ENCODE measurements at places on chromosomes 2 and 18.
A peak's percentile ranks its signal among the peaks of the same experiment; 100 is the strongest.

- no peak for DNase-seq
These were observed 99.5 kb downstream of the DTNA start for GRCh38 chr18:34809451-34810072.

GRCh38 chr2:3872451-3872850, 169.1 kb downstream of the DCDC2C start:
- no peak for DNase-seq

- no peak for DNase-seq
These were observed 405 bp downstream of the CASP10 start for GRCh38 chr2:201183365-201183727.

DNA sequence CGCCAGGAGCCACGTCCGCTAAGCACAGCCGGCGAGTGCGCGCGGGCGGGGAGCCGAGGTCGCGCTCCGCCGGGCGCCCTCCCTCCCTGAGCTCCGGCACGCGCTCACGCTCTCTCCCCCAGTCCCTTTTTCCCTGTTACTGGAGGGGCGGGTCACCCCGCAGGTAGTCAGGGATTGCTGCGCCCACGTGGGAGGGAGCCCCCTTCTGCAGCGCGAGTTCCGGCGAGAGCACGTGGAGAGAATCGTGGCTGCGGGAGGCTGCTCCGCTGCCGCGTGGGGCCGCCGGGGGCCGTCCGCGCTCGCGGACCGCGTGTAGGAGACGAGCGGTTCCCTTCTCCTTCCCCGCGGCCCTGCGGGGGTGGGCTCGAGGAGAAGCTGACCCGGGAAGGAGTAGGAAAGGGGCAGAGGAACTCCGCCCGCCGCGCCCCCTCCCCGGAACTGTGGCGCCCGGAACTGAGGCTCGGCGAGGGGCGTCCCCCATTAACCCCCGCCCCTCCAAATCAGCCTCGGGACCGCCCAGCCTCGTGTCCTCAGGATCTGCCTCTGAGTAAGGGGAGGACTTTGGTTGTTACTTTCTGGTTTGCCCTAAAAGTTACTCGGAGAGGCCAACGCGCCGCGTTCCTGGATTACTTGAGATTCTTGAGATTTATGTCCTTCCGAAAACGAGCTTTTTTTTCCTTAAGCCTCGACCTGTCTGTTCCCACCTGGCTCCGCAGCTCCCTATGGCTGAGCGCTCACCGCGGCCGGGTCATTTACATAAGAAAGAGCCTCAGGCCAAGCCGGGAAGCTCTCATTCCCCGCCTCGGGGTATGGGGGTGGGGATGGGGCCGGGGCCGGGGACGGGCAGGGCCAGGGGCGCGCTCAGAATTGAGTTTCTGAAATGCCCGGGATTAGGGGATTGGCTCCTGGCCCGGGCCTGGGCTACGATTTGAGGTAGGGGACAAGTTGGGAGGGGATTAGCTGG, 1.1 kb downstream of the HK2 start:
- no peak for DNase-seq

DNA sequence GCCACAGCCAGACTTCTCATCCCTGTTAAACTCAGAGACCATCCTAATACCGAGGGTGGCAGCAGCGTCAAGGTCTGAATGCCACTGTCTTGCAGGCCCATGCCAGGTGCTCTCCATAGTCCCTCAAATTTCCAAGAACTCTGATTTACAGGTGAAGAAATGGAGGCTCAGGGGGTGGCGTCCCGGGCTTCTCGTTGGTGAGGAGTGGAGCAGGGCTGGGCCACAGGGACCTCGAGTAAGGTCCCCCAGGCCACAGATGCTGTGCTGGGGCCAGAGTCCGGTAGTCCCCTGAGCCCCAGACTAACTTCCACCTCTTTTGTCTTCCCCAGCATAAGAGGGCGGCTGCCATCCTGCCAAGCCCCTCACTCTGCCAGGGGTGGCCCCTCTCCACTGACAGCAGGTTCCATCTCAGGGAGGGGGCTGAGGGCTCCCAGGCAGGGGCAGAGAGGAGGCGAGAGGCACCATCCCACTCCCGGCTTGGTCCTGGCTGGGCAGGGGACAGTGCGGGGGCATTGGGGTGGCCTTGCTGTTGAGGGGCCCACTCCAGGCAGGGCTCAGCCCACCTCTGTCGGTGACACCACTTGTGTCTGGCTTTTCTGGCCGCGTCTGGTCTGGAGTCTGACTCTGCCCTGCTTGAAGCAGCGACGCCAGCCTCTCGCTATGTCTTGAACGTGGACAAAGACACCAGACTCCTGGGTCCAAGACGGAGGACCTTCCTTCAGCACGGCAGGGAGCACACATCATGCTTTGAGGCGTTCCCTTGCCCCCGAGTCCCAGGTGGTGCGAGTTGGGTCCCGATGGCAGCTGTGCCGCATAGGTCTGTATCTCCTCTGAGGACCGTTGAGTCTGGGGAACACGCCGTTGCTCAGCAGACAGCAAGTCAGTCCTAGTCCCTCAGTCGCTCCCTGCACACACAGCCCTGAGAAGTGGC, 15.9 kb upstream of the KLHL30 start:
- no peak for DNase-seq

DNA sequence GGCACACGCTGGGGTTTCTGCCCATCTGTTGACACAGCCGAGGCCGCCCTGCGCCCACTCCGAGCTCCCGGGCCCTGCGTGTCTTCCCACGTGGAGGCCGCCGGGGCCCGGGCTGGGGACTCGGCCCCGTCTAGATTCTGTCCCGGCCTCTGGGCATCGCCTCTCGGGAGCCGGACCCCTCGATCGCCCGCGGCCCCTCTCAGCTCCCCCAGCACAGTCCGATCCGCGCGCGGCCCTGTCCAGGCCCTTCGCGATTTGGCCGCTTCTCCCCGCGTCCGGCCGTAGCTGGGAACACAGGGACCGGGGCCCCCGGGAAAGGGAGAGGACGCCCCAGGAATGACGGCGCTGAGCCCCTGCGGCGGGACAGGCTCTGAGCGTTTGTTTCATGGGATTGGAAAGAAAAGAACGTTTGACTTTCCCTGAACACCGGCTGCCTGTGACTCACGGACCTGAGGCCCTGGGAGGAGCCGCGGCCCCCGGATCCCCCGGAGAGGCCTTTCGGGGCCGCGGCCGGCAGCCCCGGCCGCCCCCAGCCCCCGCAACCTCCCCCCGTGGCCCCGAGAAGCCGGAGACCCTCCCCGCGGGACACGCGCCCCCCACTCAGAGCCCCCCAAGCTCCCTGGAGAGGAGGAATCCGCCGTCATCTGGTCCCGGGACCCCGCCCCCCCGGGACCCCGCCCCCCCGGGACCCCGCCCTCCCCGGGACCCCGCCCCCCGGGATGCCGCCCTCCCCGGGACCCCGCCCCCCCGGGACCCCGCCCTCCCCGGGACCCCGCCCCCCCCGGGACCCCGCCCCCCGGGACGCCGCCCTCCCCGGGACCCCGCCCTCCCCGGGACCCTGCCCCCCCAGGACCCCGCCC, 62.7 kb upstream of the CTDP1 start:
- no peak for DNase-seq

DNA sequence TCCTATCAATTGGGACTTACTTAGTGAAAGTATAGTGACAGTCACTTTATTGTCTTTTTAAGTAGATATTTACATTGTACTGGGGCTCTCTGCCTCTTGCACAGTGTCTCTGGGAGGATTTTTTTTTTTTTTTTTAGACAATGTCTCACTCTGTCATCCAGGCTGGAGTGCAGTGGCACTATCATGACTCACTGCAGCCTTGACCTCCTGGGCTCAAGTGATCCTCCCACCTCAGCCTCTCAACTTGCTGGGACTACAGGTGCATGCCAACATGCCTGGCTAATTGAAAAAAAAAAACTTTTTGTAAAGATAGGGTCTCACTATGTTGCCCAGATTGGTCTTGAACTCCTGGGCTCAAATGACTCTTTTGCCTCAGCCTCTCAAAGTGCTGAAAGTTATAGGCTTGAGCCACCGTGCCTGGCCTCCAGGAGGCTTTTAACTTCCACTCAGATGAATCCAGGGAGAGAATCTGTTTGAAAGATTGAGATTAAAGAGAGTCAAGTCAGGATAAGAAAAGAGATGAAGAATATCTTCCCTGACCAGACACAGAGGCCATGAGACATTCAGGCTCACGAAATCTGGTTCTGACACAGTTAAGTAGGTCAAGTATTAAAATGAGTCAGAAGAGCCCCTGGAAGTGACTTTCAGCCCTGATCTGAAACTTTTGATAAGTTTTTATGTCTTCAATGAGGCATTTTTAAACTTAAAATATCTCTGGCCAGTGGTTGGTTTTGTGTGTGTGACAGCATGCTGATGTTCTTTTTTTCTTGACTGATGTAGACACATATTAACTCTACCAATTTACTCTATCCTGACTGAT, 18.3 kb downstream of the ARHGEF33 start:
- DNase-seq, result no peak

DNA sequence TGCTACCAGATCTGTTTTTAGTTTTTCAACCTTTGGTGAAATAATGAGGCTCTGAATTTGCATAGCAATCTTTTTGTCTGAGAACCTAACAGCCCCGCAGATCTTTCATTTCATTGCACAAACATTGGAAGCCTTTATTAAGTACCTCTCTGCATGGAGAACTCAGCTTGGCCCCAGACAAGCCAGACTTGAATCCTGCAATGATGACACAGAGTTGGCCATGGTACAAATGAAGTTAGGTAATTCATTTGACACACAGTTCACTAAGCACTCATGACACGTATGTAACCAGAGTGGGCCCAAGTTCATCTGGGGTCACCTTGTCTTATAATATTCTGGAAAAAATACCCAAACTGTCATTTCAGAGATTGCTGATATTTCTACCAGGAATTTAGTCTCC, 439.1 kb upstream of the ID2 start:
- DNase-seq, result no peak

GRCh38 chr2:241134711-241135110, 14.6 kb downstream of the PASK start:
- DNase-seq, result no peak

DNA sequence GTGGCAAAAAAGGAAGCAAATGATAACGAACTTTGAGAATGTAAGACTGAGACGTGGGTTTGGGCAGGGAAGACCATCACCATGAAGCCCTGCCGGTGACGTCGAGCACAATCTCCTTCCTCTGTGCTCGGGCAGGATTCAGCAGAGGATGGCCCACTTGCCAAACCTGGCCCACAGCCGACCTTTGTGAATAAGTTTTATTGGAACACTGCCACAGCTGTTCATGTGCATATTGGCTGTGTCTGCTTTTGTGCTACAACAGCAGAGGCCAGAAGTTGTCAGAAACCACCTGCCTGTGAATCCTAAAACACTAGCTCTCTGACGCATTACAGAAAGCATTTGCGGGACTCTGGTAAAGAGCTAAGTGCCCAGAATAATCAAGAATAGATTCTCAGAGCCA, 223.9 kb downstream of the MYT1L start:
- peak; percentile 70 for DNase-seq

DNA sequence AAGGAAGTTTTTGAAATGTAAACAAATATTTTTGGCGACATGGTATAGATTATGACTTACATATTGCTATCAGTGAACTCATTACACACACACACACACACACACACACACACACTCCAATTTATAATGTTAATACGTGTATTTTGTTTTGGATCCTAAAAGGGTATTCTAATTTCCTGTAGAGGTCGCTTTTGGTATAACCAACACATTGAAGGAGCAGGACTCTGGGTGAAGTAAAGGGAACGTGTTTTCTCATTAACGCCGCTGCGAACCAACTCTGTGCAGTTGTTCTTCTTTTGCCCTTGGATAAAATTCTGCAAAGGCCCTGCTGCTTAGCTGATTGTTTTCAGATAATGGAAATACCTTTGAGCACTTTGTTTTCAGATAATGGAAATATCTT, 190.4 kb downstream of the PMAIP1 start:
- no peak for DNase-seq

- DNase-seq, result no peak
These were observed 51.4 kb downstream of the KIF5C start for GRCh38 chr2:148926291-148926961.

DNA sequence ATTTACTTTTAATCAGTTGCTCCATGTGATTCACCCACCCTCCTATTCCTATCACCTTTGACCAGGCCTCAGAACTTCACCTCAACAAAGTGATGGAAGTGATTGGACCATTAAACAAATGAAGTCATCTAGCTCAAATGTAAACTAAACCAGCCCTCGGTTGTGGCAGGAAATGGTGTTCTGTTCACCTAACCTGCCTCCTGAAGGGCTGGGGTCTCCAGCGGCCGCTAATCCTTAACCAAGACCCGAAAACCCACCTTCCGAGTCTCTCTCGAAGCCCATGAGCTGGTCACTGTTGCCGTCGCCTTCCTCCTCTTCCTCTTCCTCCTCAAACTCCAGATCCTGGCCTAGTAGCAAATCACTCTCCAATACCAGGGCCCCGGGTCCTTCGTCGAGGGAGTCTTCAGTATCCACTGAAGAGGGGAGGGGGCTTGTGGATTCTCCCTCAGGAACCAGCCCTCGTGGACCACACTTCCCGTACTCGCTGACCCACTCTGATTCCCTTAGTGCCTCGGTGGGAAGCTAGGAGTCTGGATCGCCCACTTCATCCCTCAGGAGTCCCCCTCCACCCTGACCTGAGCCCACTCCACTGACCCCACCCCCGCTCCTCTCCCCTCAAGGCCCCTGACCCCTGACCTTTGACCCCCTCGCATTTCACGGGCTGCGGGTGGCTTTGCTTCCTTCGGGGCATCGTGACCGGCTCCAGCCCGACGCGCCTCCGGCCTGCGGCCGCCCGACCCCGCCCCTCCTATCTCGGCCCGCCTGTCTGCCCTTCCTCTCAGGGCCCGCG, 503 bp downstream of the ZNF513 start:
- DNase-seq, result peak; percentile 13

- DNase-seq, result no peak
These were observed 34.0 kb downstream of the UXS1 start for GRCh38 chr2:106159866-106160785.

DNA sequence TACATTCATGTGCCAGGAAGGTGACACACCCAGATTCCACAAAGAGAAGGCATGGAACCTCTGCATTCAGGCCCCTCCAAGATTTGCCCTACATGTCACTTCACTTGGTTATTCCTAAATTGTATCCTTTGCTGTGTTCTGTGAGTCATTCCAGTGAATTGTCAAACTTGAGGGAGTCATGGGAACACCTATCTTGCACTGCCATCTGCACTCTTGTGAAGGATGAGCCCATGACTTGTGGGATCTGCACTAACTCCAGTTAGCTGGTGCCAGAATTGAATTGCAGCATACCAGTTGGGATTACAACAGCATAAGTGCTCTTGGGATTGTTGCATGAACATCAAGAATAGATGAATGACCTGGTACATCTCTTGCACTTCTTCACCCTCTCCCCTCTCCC, 1288.0 kb upstream of the ZEB2 start:
- DNase-seq, result no peak

- no peak for DNase-seq
These were observed 18.6 kb upstream of the SCRN3 start for GRCh38 chr2:174376967-174377366.

- DNase-seq, result peak; percentile 3
These were observed 582 bp downstream of the RIOK3 start for GRCh38 chr18:23453680-23454058.
